Spleen (tissue), 13 donors: ENCODE measurements at places on chromosomes 4 and X. TPM values are rescaled to one million over a fixed set of nuclear protein-coding genes. Genes with fewer than 3 reads are reported as not detected.

DNA sequence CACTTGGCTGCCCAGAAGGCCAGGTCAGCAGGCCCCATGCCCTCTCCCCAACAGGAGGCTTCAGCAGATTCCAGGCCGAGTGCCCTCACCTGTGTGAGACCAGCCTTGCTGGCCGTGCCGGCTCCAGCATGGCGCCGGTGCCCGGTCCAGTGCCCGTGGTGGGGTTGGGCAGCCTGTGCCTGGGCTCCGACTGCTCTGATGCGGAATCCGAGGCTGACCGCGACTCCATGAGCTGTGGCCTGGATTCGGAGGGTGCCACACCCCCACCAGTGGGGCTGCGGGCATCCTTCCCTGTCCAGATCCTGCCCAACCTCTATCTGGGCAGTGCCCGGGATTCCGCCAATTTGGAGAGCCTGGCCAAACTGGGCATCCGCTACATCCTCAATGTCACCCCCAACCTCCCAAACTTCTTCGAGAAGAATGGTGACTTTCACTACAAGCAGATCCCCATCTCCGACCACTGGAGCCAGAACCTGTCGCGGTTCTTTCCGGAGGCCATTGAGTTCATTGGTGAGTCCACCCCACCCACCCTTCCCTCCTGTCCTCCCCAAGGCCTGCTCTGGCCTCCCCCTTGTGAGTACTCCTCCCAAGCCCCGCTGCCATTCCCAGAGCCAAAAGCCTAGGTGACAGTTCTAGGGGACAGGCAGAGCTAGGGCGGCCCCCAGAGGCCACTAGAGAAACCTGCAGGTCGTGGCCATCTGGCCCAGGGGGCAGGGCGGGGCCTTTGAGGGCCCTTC lies 2.3 kb downstream of the DUSP9 start:
- no peak overlapping the region for H3K27ac ChIP-seq
- peak; percentile 77 for DNase-seq
- H3K4me1 ChIP-seq, result peaks cover 14% of the 10 kb centered on the region
- H3K27me3 ChIP-seq, result no peaks in the 10 kb centered on the region

GRCh38 chr4:8703857-8704495 lies 111.4 kb downstream of the CPZ start:
- DNase-seq, result peak; percentile 55
- no peaks in the 10 kb centered on the region for H3K36me3 ChIP-seq
- peaks cover 63% of the 10 kb centered on the region for H3K27me3 ChIP-seq
- no peaks in the 10 kb centered on the region for H3K4me1 ChIP-seq
- H3K27ac ChIP-seq, result no peak overlapping the region

DNA sequence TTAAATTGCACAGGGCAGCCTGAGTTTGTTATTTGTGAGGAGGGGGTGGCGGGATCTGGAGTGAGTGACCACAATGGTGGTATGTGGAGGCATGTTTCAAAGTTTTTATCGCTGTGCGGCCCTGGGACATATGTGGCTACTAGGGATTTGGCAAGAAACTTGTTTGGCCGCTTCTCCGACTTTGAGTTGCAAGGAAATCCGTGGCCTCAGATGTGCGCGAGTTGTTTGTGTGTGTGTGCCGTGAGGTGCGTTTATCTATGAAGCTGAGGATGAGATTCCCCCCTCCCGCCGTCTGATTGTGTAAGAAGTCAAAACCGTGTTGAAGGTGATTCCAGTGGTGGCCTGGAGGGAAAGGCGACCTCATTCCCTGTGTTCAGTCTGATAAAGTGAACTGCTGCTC lies 1.4 kb downstream of the JADE3 start:
- H3K4me1 ChIP-seq, result peaks cover 13% of the 10 kb centered on the region
- H3K36me3 ChIP-seq, result no peaks in the 10 kb centered on the region
- DNase-seq, result no peak

DNA sequence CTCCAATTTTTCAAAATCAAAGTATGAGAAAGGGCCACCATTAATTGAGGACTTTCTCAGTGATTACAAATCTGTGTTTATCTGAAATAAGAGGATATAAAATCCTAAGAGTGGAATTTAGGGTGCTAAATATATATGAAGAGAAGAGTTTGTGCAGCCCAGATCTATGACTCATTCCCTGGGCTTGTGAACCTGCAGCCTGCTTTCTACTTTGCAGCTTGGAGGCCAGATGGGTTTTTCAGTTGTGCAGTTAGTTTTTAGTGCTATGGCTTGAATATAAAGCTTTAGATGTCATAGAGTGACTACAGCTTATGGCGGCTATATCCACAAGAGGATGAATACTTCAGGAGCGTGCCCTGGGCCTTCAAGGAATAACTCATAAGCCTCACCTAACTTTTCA lies 1391.1 kb downstream of the FSTL5 start:
- H3K27ac ChIP-seq, result no peak overlapping the region
- no peaks in the 10 kb centered on the region for H3K36me3 ChIP-seq
- H3K4me3 ChIP-seq, result no peak overlapping the region
- H3K27me3 ChIP-seq, result no peaks in the 10 kb centered on the region
- H3K4me1 ChIP-seq, result no peaks in the 10 kb centered on the region

DNA sequence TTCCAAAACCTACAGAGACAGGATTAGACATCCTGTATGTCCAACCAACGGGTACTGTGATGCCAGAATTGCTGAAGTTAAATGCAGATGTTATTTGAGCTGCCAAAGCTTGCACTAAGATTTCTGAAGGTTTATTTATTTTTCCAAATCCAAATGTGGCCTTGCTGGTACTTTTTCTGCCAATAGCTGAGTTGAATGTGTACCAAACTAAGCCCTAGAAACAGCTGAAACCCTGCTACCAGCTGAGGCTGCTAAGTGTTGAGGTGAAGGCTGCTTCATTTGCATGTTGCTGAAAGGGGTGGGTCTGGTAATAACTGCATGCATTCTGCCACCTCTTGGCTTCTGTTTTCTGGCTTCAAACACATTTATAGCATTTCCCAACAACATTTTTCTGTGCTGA lies 366.5 kb downstream of the FAT4 start:
- H3K4me3 ChIP-seq, result no peak overlapping the region
- no peaks in the 10 kb centered on the region for H3K36me3 ChIP-seq
- no peak for DNase-seq
- H3K4me1 ChIP-seq, result no peaks in the 10 kb centered on the region

DNA sequence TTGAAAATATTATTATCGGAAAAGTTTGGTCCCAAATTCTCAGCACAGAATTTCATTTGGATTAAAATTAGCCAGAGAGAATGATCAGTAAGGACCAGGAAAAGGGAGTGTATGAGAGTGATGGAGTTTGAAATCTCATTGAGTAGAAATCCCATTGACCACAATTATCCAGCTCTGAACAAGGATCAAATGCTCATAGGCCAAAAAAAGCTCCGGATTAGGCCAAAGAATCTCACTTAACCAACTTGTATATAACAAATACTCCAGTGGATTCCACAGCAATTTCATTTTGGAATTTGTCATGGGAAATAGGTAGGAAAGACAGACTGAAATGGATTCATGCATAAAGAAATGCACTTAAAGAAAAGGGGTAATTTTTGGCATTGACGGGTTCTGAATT lies 83.9 kb upstream of the SORBS2 start:
- no peaks in the 10 kb centered on the region for H3K36me3 ChIP-seq
- no peak overlapping the region for H3K27ac ChIP-seq
- no peaks in the 10 kb centered on the region for H3K4me1 ChIP-seq
- no peak overlapping the region for H3K4me3 ChIP-seq

DNA sequence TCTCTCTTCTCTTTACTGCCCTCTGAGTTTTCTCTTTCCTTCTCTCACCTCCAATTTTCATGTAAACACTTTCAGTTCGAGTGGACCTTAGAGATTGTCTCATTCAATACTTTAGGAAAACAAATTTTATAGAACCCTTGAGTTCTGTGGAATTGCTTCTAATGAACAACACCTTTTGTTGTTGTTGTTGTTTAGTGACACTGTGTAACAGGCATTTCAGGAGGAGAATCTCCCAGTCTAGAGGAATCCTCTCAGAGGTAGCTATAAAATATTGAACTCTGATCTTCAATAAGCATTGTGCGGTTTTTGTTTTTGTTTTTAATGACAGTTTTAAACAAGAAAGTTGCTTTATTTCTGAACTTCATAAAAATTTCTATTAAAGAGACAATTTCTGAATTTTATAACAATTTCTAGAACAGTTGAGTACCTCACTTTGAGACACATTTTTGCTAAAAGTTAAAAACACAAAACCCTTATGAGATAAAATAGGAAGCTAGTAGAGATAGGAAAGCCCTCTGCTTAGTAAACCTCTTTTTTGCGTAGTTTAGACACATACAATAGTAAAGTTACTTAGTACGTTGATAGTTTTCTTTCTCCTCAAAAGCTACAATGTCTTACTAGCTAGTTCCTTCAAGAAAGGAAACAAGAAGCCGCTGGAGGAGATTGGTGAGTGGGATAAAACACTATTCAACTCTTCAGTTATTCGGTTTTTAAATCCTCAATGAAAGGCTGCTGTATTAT lies 38.8 kb downstream of the CLCN3 start:
- H3K27me3 ChIP-seq, result no peaks in the 10 kb centered on the region
- no peak for DNase-seq
- peaks cover 15% of the 10 kb centered on the region for H3K4me1 ChIP-seq
- H3K4me3 ChIP-seq, result no peak overlapping the region

DNA sequence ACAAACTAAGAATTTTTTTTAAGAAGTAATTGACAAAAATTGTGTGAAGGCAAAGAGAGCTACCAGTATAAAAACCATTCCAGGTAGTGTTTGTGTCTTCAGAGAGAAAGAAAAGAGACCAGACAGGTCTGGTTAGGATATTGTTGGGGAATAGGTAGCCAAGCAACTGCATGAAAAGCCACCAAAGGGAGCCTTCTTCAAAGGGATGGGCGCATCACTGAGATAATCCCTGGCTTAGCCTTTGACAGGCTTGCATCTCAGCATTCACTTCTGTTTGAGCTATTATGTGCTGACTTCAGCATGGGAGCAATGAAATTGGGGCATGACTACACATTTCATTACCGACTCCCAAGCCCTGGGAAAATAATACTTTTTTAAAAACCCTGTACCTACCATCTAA lies 496.6 kb downstream of the IL1RAPL1 start:
- no peaks in the 10 kb centered on the region for H3K27me3 ChIP-seq
- DNase-seq, result no peak
- no peaks in the 10 kb centered on the region for H3K36me3 ChIP-seq
- no peaks in the 10 kb centered on the region for H3K4me1 ChIP-seq
- H3K4me3 ChIP-seq, result no peak overlapping the region

DNA sequence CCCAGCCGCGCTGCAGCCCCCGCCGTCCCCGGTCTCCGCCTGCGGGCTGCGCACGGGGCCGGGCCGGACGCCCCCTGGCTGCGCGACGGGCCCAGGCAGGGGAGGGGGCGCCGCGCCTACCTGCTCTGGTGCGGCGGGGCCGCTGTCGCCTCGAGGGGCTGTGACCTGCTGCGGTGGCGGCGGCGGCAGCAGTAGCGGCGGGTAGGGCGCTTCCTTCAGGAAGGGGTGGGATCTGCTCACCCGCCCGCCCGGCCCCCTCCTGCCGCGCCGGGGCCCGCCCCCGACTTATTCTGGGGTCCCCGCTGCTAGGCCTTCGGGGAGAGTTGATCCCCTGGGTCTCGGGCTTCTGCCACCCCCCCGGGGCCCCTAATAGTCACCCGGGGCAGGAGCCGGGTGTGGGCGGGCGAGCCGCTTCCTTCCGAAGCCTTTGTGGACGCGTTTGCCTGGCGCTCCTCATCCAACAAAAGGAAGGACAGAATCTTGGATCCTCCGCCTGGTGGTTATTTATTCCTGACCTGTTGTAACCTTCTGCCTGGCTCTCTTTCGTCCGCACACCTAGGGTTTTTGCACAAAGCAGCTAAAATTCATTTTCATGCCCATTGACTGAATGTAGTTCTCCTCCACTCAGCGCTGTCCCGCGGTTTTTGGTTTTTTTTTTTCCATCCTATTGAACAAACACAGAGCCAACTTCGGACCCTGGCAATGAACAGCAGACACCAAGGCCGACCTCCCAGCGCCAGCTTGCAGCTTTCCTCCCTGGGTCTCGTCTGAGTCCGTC lies at the start of gene TMEM150C:
Gene TMEM150C (minus strand): TSS at position 203 of the 778 bp plus-strand sequence. CDS start 57,331 bp downstream, outside the sequence.
- H3K27me3 ChIP-seq, result peaks cover 9% of the 10 kb centered on the region
- peak within 1 kb of the TSS; percentile 50 for H3K27ac ChIP-seq
- DNase-seq, result no peak
- peaks cover 6% of the 10 kb centered on the region for H3K4me1 ChIP-seq

- no peaks in the 10 kb centered on the region for H3K4me1 ChIP-seq
- no peak overlapping the region for H3K4me3 ChIP-seq
- H3K36me3 ChIP-seq, result no peaks in the 10 kb centered on the region
- DNase-seq, result no peak
- H3K27me3 ChIP-seq, result no peaks in the 10 kb centered on the region
Measured at GRCh38 chr4:19293781-19294180, 957.9 kb upstream of the SLIT2 start.

DNA sequence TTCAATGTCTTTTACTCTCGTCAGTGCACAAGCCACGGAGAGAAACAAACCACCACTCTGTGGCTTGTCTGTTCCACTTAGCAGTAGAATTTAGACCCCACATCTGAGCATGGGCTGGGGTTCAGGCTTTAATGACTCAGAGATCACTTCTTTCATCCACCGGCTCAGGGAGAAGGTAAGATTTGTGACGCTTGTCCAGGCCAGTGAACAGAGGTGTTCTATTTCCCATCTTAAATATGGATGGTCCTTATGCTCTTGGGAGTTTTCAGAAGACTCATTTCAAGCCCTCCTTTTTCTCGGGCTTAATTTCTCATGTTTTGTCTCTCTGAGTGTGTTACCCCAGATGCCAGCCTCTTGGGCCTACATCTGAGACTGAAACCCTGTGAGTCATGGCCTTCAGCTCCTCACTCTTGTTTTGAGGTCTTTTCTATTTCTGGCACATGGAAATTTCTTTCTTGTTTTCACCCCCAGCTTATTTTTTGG lies 127.4 kb upstream of the SFRP2 start:
- H3K36me3 ChIP-seq, result no peaks in the 10 kb centered on the region
- H3K27ac ChIP-seq, result no peak overlapping the region
- no peak overlapping the region for H3K4me3 ChIP-seq

HGFAC gene
- total RNA-seq, result not detected

ARHGEF38 gene
- total RNA-seq, result not detected

HPGDS gene
- total RNA-seq, result 0.20 TPM

DAPP1 gene
- 37.8 TPM for total RNA-seq
